ENCODE measurements at places on chromosomes 3 and 15.
A peak's percentile ranks its signal among the peaks of the same experiment; 100 is the strongest.

GRCh38 chr3:63918321-63918720 is 6.1 kb upstream of the SCAANT1 start:
- DNase-seq: no peak

- DNase-seq: peak; percentile 47
These were observed 1.7 kb downstream of the ZMAT3 start for GRCh38 chr3:179069762-179070390.

GRCh38 chr15:75195122-75195765 is 6.4 kb upstream of the C15orf39 start:
- DNase-seq: no peak

GRCh38 chr3:184227481-184227935 is 1.9 kb upstream of the VWA5B2 start:
- DNase-seq: no peak

- peak; percentile 33 for DNase-seq
These were observed 296.7 kb downstream of the PTPRG start for GRCh38 chr3:61858054-61858453.

DNA sequence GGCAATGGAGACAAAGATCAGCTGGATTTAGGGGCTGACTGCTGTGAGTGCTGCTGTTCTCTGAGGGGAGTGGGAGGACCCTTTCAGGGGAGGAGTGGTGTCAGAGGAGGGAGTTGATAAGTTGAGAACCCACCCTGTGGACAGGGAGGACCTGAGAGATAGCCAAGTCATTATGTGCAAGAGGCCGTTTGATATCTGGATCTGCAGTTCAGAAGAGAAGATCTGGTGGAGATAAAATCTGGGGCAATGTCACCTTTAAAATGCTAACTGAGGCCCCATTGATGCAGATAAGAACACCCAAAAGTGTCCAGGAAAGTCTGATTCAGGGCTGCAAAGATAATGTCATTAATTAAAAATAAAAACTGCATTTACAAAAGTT is 256.1 kb upstream of the HES1 start:
- DNase-seq: no peak

DNA sequence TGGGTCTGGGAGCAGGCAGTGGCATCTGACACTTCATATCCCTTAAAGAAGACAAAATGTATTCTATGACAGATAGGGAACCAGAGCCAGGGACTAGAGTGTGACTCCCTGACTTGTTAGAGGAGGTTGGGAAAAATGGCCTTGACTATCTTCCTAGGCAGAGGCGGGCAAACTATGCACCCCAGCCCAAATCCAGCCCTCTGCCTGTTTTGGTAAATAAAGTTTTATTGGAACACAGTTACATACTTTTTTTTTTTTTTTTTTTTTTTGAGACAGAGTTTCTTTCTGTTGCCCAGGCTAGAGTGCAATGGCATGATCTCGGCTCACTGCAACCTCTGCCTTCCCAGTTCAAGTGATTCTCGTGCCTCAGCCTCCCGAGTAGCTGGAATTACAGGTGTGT is 47.3 kb downstream of the QTRT2 start:
- DNase-seq: no peak

DNA sequence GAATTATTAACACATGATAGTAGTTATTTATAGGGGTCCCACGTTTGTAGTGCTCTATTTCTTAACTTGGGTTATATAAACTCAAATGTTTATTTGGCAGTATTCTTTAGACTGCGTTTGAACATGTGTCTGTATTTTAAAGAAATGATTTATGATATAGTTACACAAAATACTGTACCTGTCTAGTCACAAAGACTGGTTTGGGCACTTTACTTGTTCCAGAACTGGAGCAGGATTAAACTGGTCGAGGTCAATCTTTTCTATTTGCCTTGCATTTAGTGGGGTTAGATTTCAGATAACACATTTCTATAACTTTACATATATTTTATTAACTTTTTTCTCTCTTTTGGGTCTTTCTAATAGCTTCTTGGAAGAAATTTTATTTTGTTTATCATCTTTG is 39.5 kb downstream of the HACD3 start:
- DNase-seq: no peak

DNA sequence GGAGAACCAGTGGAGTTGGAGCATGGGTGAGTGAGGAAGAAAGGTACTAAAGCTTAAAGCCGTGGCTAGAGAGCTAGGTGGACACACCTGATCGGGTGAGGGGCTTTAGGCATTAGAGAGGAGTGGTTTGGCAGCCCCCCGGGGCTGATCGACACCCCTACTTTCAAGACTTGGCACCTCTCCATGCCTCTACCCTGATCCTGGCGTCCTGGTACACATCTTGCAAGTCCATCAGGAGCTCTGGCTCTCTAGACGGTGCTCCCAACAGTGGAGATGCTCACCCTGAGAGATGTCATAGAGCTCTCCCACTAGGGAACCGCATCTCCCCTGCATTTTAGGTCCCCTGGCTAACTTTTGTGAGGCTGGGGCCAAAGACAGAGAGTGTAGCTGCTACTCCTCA is 98.1 kb downstream of the XXYLT1 start:
- DNase-seq: no peak

DNA sequence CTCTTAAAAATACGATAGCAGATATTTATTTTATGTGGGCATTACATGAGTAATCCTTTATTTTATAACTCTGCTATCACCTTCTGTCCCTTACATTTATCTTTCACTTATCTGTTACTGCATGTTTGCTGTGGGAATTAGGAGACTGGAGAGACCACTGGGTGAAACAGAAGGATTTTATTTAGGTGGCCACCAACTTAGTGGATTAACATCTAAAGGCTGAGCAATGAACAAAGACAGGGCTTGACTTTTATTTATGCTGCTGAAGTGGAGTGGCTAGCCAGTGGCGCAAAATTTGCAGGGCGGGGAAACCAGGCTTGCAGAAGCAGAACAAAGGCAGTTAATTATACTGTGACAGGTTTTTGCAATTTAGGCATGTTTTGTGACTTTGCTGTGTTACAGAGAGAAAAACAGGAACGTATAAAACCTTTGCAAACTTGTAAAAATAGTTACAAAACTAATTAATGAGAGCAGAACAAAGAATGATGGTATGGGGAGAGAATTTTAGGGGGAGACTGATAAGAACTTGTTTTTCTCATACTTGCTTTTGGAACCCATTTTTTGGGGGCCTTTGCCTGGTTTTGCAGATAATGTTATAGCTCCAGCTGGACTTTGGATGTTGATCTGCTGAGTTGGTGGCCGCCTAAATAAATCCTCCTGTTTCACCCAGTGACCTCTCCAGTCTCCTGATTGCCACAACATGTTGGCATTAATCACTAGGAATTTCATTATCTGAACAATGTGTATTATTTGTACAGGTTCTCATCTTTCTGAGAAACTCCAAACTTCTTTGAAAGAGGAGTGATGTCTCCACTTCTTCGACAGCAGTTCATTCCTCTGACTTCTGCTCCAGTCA is 18.0 kb downstream of the KLHL24 start:
- DNase-seq: no peak

DNA sequence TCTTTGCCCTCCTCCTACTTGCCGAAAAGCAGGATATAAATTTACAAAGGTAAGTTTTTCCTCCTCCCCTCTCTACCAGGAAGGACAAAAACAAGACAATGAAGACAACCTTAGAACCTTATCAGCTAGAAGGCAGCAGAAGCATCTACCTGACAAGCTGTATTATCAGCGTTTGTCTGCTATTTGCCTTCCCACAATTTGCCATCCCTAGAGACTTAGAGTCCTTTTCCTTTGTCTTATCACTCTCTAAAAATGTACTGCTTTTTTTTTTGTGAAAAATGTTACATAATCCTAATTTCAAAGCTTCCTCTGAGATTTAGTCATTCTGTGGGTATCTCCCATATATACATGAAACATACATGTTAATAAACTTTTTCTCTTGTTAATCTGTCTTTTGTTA is 176.9 kb upstream of the PROK2 start:
- no peak for DNase-seq

DNA sequence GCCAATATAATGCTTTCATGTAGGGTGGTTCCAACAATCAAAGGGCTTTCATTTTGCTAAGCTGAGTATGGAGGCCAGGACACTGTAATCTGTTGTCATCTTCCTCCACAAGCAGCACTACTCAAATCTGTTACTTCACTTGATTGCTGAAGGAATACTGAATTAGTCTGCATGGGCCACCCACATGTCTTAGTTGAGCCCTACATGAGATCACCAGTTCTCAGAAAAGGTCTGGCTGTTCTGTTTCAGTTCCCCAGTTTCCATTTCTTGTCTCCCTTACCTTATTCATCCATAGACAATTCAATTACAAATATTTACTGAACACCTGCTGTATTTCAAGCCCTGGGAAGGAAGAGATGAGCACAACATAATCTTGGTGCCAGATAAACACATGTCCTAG is 119.2 kb downstream of the FHIT start:
- no peak for DNase-seq

DNA sequence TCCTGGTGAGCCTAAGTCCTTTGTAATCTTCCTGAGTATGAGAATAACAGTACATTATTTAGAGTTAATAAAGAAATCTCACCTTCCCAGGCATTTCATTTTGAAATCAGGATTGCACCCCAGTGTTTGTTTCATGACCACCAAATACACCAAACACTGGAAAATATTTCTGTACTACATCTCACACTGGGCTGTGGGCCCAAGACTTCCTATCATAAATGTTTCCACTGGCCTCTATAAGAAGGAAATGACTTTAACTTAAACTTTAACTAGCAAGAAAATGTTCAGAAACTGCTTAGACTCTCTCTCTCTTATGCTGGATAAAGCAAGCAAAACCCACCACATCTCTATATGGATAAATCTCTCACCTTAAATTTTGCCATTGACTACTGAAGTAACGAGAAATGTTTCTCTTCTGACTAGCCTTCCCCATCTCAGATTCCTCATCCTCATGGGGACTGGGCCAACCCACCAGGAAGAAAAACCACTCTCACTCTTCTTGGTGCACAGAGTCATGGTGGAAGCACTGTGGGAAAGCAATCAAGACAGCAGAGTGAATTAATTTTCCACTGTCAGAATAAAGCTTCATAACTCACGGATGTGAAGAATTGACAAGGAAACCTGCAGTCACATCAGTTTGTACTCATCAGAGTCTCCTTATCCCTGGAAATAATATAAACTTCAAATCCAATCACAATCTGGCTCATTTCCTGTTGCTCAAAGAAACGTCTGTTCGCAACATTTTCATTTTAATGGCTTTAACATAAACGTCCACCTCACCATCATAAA is 859.6 kb downstream of the EPHA3 start:
- DNase-seq: no peak

- DNase-seq: peak; percentile 17
These were observed 214.6 kb downstream of the SLCO3A1 start for GRCh38 chr15:92068121-92068520.

GRCh38 chr3:192516820-192517219 is 210.5 kb downstream of the FGF12 start:
- no peak for DNase-seq

DNA sequence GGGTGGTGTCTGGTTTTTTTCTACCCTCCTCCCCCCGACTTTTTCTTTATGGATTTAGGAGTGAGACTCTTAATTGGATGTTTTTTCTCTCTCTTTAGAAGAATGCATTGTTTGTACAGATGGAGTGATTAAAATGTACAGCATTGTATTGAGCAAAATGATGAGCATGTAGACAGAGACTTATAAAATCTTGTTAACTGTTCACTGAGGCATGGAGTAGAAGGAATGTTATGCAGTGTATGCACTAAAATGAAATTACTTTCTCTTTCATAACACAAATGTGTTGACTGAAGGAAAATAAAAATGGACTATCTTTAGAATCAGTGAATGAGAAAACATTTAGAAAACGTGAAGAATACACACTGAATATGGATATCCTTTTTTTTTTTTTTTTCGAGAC is 39.8 kb downstream of the ZFAND6 start:
- DNase-seq: no peak

- DNase-seq: peak; percentile 38
These were observed 32.9 kb downstream of the DAPK2 start for GRCh38 chr15:64013179-64014062.

DNA sequence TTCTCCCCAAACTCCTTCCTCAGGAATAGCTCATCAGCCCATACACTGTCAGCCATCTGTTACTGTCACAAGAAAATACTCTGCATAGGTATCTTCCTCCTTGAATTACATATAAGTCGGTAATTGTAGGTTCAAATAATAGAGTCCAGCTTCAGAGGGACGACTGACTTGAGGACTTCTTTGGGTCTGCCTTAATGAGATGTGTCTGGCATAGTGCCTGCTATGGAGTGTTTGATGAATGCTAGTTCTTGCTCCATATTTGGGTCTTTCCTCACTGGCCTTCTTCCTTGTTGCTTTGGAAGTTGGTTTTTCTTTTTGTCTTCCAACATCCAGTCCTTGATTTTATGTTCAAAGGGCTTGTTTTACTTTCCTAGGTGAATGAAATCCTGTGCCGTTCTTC is 66.4 kb upstream of the ACKR4 start:
- no peak for DNase-seq

DNA sequence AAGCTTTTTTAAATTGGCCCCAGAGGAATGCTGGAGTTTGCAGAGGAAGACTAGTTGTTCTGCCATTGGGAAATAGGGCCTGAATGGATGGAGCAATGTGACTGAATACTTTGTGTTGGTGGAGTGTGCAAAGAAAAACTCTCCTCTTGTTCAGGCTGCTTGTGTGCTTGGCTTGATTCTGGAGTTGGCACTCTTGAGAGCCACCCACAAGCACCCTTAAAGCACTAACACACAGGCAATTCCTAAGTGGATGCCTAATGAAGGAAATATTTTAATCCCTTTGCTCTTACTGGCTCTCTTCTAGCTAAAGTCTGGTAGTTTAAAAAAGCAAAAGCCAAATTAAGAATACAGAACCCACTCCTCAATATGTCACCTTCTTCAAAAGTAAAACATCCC is 304.4 kb upstream of the C2CD4B start:
- DNase-seq: peak; percentile 74

DNA sequence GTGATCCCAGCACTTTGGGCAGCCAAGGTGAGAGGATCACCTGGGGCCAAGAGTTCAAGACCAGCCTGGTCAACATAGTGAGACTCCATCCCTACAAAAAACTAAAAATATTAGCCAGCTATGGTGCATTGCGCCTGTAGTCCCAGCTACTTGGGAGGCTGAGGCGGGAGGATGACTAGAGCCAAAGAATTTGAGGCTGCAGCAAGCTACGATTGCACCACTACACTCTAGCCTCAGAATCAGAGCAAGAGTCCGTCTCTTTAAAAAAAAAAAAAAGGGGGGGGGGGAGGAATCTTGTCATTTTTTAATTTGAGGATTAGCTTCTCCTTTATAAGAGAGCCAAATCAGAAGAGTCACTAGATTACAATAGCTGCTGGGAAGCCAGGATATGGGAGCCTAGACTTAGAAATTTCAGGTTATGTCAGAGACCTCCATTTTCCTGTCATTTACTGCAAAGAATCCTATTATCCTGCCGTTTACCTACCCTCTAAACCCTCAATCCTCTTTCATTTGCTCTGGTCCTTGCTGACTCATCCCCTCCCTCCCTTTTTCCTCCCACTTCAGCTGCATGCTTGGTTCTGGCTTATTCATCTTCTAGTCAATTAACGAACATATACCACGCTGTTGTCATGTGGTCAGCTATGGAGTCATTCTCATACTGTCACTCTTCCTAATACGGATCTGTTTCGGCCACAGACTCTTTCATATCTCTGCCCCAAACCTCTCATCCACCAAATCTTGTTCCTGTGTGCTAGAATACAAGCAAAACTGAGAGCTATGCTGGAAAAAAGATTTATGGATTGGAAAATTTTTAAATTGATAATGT is 83.8 kb upstream of the PPIB start:
- DNase-seq: peak; percentile 94

- DNase-seq: no peak
These were observed 199.3 kb downstream of the TNIK start for GRCh38 chr3:171260899-171261298.

Data from astrocyte (in vitro differentiated cells and primary cell).